Activated CD8-positive, alpha-beta memory T cell treated with anti-CD3 and anti-CD28 coated beads for 1 hour (primary cell): ENCODE measurements at places on chromosomes 2 and 18.

GRCh38 chr2:144183727-144184126 lies 336.2 kb downstream of the ZEB2 start:
- DNase-seq: peak; percentile 39

DNA sequence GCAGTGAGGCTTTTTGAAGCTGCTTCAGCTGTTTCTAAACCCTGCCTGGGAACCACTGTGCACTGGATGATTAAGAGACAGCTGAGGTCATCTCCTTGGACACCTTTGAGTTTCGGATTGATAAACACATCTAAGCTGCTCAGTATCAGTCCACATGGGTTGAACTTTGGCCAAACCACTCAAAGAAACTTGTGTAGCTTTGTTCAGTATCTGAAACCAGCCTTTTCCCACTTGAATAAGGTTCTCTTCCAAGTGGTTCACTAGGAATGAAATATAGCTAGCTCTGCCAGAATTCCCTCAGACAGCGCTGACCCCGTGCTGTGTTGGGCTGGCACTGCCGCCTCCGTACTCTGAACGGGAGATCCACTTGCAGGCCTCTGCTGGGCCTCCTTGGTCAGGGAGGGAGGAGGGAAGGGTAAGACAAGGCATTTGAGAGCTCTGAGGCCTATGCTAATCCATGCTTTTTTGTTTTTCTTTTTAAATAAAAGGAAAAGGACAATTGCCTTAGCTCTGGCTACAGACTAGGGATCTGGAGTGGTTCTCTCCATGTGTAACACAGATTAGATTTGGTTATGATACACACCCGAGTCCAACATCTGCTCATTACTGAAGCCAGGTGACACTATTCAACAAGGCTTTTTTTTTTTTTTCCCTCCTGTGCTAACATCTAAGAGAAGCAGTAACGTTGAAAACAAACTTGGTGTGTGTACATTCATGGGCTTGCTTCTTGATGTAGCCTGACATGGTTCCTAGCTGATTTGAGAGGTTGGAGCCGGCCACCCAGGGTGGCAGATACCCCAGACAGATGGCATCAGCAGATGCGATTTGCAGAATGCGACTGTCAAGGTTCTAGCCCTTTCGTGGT lies 67.7 kb downstream of the NCK2 start:
- DNase-seq: no peak

DNA sequence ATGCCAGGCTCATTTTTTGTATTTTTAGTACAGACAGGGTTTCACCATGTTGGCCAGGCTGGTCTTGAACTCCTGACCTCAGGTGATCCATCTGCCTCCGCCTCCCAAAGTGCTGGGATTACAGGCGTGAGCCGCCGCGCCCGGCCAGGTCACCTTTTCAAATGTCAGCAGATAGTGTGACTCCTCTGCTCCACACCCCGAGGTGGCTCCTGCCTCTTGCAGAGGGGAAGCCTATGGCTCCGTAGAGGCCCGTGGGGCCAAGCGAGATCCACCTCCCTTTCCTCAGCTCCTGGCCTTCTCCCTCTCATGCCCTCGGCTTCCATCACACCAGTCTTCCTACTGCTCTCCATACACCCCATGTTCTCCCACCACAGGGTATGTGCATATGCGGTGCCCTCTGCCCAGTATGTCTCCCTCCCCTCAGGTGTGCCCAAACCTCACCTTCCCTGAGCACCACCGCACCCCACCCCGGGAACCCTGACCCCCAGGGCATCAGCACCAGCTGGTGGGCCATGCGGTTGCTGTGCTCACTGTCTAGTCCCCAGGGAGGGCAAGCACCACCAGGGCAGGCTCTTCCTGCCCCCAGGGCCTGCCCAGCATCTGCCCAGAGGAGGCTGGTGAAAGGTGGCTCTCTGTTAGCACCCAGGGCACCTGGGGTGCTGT lies 10.7 kb downstream of the GPR17 start:
- no peak for DNase-seq

GRCh38 chr2:129378186-129378585 lies 601.3 kb upstream of the RAB6C start:
- DNase-seq: no peak

- DNase-seq: no peak
Measured at GRCh38 chr18:74126684-74127655, 20.7 kb downstream of the FBXO15 start.

DNA sequence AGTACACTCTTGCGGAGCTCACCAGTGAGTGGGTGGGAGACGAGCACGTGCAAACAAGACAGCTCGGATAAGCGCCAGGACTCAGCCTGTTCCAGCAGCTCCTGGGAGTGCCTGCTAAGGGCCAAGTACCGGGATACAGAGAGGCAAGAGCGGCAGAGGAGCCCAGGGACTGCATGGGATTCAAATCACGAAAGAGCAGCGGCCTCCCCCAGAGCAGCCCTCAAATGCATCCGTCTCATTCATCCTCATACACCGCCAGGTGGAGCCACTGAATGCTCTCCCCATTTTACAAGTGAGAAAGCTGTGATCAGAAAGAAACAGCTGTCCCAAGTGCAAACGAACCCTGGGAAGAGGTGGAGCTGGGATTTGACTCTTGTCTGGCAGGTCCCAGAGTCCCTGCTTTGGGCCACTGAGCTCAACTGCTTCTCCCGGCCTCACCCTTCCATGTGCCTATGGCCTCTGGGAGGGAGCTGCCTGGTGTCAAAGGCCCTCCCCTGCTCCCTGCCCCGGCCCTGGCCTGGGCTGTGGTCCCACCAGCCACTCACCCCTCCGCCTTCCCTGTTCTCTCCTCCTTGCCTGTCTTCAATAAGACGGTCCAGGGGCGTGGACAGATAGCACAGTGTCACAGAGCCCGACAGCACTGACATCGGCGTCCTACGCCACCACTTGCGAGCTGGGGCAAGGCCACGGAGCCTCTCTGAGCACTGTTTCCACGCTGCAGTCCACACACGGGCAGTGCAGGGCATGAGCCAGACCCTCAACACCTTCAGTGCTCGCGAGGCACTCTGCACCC lies 72.8 kb upstream of the TAF1B start:
- no peak for DNase-seq

DNA sequence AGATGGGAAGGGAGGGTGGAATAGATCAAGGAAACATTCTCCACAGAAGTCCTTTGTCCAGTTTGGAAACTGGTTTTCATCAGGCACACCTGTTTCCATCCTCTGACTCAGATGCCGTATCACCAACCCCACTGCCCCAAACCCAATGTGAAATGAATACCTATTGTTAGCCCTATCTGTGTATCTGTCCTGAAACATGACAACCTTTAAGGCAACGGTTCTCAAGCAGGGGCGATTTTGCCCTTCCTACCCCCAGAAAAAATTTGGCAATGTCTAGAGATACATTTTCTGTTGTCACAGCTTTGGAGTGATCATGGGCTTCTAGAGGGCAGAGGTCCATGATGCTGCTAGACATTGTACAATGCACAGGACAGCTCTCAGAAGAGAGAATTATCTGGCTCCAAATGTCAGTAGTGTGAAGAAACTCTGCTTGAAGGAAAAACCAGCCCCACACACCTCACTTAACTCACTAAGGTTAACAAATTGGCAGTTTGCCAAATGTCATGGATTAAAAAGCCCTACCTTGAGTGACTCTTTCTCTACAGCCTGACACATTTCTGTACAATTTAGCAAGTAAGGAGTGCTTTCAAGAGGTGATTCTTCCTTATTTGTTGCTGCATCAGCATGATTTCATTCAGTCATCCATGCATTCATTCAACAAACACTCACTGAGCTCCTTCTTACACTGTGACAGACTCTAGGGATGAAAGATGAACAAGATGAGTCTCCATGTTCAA lies 3.4 kb downstream of the SCTR start:
- DNase-seq: no peak

DNA sequence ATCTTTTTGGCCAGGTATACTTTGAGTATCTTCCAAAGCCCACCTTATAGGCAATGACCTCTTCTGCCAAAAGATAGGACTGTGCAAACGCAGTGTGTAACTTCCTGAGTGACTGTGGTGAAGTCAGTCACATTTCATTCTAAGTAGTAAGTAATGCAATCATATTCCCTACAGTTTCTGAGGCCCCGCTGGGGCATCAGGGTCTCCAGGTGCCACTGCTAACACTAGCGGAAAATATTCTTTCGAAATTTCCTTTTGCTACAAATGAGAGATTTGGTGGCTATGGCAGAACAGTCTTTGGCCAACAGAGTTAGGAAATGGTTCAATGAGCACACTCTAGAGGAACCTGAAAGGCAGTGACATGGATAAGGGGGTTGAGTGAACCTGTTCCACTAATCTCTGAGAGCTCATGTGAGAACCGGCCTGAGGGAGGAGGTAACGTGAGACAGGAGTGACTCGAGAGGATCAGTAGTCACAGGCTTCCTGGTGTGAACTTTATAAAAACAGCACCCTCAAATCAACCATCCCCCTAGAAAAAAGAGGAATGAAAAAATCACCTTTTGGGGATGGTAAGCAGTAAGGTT lies 102.6 kb upstream of the LPIN2 start:
- no peak for DNase-seq

DNA sequence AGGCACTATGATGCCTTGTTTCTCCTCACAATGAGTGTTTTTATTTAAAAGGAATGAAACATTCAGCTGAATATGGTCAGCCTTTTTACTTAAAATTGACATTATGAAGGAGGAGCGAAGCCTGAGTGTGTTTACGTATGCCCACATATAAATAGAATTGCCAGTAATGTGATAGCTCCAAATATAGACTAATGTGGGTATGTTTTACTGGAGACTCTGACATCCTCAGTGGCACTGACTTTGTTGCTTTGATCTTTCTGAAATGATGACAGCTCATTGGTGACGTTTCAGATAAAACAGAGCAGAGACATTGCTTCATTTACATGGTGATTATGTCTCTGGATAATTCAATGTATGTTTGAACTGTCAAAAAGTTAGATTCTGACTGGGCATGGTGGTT lies 167.0 kb downstream of the MGAT5 start:
- no peak for DNase-seq

DNA sequence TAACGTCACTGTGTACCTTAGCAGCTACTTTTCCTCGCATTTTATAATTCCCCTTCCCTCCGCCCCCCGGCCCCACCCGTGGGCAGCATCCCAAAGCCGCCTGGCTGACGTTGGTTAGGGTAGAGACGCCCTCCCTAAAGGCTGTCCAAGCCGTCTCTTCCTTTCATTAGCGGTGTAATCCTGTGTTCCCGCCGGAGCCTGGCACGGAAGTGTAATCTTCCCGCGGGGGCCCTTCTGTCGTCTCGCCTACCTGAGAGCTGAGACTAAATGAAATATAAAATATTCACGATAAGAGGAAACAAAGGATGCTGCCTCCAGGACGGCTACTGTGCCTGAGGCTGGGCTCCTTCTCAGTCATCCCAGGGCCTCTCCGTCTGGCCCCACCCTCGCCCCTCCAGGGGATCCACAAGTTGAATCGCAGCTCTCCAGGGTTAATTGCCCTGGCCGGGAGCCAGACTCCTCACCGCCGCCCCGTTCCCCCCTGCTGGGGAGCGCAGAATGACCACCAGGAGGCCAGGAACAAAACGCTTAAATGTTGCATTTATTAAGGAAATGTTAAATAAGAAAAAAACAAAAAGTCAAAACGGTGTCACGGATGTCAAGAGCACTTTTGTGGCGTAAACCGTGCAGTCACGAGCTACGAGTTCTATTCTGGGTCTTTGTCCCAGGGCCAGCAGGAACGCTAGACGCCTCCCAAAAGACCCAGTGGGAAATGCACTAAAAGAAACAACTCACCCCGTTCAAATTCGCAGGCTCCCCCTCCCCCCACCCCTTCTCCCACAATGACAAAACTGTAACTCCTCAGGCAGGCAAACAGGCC lies 1.5 kb downstream of the RPRM start:
- DNase-seq: no peak

DNA sequence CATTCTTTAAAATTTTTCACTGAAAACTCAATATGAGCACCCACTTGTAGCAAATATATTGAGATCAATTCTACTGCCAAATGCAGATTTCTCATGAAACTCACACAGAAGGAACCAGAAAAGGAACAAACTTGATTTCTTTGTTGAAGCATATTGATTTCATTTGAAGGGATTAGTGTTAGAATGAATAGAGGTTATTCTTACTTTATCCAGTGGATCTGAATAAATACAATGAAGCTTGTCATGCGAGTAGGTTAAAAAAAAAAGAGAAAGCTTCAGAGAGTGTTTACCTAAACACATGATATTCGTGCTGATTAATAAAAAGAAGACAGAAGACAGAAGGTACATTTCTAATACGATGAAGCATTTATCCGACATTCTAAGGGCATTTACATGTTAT lies 226.7 kb upstream of the ZSWIM2 start:
- no peak for DNase-seq

DNA sequence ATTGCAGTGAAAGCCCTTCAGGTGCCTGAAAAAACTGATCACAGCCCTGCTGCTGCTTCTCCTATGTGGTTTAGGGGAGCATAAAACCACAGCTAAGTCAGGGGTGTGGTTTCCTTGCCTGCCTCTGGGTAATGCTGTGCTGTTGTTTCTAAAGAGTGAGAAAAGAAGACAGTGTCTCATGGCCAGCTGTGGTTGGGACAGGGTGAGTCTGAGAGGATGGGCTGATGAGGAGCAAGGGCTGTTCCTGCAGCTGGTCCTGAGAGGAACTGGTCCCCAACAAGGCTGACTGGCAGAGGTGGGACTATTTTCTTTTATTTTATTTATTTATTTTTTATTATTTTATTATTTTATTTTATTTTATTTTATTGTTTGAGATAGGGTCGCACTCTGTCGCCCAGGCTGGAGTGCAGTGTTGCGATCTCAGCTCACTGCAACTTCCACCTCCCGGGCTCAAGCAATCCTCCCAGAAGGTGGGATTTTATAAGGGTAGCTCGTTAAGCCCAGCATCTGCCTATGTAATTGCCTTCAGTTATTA lies 236.7 kb downstream of the FHOD3 start:
- no peak for DNase-seq

- DNase-seq: no peak
Measured at GRCh38 chr2:124241-124880, 78.1 kb upstream of the FAM110C start.

DNA sequence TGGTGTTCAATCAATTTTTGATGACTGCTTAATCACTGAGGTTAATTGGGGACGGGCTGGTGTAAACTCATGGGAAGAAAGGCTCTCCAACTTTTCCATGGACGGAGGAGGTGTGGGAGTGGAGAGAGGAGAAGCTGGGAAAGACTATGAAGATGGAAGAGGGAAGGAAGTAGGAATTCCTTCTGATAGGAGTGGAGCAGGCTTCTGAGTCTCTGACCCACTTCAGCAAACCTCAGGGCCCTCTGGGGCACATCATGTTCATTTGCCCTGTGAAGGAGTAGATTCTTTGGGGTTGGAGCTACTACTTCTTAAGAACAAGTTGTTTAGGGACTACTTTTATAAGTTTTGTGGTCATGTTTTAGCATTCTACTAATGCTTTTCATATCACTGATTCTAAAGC lies 87.0 kb upstream of the MAP4K3 start:
- no peak for DNase-seq

DNA sequence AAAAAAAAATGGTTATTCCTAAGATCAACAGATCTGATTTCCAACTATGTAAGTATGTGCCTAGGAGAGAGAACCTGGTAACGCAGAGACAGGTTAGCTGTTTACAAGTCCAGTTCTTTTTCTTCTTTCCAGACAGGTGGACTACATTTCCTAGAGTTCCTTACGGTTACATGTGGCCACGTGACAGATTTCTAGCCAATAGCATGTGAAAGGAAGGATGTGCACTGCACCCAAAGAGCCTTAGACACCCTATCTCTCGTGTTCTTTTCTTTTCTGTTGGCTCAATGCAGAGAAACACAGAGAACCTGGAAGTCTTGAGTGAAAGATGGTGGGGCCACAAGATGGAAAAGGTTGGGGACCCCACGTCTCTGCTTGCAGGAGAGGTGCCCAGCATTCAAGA lies 375.9 kb downstream of the TNS1 start:
- DNase-seq: no peak
